IMR-90 (cell line): ENCODE measurements at places on chromosomes 3 and 15. TPM values are rescaled to one million over a fixed set of nuclear protein-coding genes. Genes with fewer than 3 reads are reported as not detected.

IL17RD gene
- 0.72 and 0.83 TPM in 2 replicates for total RNA-seq

B3GNT5 gene
- total RNA-seq, result 3.4 and 4.4 TPM in 2 replicates

CIDEC gene
- total RNA-seq, result not detected in 2 replicates

FOXB1 gene
- not detected in 2 replicates for total RNA-seq

DNA sequence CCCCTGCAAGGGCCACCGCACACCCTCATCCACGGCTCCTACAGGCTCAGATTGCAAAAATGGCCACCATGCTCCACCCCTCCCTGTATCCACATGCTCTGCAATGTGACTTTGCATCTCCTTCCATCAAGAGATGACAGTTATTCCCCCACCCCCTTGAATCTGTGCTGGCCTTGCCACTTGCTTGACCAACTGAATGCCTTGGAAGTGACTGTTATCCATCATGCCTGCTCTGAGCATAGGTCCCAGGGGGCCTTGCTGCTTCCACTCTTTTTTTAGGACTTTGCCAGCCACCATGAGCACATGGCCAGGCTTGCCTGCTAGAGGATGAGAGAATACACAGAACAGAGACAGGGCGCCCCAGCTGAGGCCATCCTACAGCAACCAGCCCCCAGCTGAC lies 13.6 kb downstream of the HAPLN3 start:
- DNase-seq, result no peak

DNA sequence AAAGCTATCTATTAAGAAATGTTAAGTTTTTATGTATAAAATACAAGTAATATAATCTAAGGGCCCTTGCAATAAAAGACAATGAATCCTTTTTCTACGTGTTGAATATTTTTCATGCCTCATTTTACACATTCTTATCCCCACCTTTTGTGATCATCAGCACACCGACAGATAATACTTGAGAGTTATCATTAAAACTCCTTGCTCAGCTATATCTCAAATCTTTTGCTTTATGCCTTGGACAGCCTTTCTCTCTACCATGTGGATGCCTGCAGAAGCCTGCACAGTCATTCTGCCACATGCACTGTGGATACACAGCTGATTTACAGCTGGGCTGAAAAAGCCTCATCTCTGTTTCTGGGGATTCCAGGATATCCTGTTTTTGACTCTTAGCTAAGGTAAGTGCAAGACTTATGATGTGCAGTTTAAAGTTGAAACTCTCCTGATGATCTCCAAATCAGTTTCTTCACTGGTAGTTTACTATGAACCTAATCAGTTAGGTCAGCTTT lies 1565.1 kb downstream of the SI start:
- no peak for DNase-seq

DNA sequence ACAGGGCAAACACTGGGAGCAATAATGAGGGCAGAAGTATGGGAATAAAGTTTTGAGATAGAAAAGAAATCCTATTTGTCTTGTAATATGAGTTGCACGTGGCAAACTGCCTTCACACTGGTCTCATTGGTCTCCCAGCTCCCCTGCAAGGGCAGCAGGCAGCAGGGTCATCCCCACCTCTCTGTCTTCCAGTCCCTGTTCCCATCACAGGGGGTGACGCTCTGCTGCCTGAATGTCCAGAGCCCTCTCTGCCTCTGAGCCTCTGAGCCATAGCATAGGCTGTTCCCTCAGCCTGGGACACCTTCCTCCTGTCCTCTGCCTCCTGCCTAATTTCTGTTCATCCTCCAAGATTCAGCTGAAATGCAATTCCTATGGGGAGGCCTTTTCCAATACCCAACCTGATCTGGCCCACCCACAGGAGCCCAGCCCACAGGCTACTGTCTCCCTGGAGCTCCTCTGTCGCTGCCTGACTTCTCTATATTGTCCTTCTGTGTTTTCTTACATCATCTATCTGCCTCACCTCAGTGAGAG lies 12.1 kb upstream of the SKOR1 start:
- no peak for DNase-seq
